ENCODE measurements at places on chromosomes 7 and 10.

- no peak for DNase-seq
These were observed 24.3 kb downstream of the LHFPL3 start for GRCh38 chr7:104352736-104353135.

GRCh38 chr7:94050046-94050445 lies 45.9 kb upstream of the BET1 start:
- no peak for DNase-seq

DNA sequence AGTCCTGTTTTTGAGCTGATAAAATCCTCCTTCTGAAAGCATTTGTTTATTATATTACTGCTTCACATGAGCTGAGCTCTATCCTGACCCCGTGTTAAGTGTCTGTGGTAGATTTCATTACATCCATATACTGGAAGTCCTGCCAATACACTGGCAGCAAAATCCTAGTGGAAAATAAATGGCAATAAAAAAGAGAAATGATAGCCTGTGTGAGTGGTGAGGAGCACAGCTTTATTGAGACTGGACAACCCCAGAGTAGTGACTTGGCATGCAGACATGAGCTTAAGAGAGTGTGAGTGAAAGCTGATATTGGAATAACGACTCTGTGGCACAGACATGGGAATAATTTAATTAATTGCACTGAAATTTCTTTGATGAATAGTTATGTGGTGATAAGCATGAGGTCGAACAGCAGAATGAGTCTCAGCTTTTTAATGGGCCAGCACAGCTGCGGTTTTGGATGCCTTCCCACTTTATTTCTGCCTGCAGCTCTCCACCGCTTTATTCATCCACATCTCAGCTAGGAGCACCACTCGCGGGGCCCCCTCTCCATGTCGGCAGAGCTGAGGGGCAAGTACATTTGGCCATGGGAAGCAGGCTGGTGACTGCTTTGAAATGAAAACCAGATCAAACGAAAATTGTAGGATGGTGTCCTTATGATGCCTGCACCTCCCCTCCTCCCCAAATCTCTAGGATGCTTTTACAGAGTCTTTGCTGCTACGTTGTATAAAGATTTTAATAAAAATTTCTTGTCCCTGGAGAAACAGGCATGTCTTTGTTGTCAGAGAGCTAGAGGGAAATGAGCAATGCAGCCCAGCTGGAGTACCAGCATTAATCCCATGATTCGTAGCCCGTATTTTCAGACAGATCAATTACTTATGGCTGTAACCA lies 494.3 kb downstream of the AUTS2 start:
- peak; percentile 43 for DNase-seq

DNA sequence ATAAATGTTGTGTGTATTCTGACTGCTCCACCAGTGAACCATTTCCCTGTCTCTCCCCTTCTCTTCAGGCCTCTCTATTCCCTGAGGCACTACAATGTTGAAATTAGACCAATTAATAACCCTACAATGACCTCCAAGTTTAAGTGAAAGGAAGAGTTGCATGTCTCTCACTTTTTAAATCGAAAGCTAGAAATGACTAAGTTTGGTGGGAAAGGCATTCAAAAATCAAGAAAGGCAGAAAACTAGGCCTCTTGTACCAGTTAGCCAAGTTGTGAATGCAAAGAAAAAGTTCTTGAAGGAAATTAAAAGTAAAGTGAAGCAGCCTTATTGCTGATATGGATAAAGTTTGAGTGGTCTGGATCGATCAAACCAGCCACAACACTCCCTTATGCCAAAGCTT lies 198.3 kb upstream of the YAE1 start:
- no peak for DNase-seq

DNA sequence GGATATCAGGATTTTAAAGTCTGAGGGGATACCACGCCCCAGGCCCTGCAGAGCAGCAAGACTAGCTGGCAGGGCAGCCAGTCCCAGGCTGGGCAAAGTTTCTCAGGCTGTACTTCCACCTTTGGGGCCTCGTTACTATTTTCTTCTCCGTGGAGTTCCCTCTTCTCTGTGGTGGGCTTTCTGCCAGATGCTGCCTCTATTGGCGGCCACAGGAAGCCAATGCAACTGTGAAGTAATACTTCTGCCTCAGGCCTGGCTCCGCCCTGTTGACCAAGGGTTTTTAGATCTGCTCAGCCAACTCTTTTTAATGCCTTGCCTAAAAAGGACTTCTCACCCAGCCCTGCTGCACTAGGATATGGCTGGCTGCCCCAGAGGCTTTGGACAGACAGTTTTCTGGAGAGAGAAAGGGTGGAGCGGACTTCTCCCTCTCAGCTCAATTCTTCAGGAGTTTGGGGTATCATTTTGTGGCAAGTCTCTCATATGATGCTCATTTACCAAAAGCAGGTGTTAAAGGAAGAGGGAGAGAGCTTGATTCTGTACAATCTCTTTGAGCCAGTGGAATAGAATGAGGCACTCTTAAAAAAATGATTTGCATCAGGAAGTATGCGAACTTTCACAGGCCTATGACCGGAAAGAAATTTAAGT lies 67.4 kb downstream of the HHEX start:
- DNase-seq = no peak

DNA sequence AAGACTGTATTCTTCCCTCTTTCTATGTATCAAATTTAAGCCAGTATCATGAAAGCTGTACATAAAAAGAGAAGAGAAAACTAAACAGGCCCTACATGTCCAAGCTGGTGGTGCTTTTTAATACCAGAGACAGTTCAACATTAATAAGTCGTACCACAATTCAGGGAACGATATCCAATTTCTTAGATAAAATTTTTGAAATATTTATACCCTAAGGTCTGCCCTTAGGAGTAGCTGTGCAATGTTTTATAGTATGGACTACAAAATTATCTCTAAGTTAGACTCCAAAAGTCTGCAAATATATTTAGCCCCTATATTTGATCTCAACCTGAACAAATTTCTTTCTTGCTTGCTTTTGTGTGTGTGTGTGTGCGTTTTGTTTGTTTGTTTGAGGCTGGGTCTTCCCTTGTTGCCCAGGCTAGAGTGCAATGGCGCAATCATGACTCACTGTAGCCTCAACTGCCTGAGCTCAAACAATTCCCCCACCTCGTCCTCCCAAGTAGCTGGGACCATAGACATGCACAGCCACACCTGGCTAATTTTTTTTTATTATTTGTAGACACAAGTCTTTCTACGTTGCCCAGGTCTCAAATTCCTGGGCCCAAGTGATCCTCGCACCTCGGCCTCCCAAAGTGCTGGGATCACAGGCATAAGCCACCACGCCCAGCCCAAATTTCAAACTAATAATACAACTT lies 13.2 kb downstream of the ARHGAP19 start:
- DNase-seq = no peak

GRCh38 chr7:20218279-20218678 lies 1.1 kb upstream of the MACC1 start:
- no peak for DNase-seq

DNA sequence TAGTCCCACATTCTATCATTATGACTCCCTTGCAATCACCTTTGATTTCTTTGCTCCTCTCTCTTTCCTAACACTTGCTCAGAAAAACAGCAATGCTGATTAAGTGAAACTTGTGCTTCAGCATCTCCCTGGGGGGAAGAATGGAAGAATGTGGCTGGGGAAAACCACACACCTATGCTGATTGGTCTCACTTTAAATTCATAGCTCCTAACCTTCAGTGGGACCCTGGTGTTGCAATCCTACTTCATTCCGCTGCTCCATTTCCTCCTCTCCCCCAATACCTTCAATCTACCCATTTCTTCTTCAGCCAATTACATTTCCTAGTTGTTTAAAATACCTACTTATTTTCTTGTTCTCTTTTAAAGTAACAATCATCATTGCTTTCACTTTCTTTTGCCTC lies 1166.7 kb upstream of the C7orf33 start:
- DNase-seq = no peak

DNA sequence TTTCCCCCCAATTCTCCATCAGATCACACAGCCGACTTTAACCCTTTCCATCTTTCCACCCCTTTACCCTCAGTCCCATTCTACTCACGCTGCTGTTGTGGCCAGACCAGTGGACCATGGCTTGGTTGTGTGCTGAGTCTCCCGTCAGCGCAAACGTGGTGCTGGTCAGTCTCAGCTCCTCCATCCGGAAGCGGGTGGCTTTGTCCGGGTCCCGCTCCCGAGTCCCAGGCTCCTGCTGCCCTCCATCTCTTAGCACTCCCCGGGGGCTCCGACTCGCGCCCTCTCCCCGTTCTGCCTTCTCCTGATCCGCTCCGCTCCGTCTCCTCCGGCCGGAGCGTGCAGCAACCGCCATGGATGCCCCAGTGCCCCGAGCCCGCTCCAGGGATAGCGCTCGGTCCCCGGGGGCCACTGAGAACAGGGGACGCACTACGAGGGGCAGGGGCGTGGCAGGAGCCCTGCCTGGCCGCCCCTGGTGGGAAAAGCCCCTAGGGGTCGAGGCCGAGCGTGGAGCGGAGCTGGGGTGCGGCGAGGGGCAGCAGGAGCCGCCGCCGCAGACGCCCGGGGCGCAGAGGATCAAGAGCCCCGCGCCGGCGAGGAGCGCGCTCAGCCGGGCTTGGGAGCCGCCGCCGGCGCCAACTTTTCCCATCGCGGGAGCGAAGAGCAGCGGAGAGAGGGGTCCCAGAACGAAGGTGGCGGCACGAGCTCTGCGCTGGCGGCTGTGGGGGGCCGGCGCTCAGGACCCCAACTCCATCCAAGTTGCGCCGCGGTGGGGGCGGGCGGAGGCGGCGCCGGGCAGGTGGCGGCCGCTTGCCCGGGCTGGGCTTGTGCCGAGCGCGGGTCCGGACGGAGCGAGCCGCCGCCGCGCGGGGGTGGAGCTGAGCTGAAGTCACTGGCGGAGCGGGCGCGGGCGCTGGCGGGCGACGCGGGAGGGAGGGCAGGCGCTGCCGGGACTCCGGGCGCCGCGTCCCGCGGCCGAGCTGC lies at the start of gene SORCS1:
SORCS1 (minus strand) TSS at position 826 of the 981 bp plus-strand sequence.
- DNase-seq = no peak

DNA sequence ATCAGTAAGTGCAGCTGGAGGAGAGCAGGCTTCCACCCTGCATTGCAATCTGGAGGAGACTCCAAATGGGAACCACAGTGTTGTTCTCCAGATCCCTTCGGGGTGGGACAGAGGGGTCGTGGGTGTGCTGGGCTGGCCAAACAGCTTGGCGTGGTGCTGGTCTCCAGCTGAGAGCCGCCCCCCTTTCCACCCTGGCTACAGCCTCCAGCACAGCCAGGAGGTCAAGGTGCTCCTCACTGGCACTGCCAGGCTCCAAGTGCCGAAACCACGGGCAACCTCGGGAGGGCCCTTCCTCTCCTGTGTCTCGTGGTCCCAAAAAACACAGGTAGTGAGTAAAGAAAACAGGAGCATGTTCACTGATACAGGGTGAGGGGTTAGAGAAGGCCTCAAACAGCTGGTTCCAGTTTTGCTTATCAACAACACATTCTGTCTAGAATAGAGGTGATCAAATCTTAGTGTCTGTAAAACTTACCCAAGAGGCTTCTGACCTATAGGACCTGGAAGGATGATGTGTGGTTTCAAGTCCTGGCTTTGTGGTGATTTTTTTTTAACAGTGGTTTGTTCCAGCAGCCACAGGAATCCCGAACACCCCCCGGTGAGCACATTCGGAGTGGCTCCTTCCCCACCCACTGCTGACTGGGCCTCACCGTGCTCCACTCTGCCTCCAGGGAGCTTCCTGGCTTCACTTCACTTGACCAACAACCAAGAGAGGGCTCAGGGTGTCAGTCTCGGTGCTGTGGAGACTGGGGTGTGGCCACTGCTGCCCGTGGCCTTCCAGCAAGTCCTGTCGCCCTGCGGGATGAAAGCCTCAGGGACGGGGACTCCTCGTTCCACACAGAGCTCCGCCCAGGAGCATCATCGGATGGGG lies 31.2 kb upstream of the EN2 start:
- no peak for DNase-seq

DNA sequence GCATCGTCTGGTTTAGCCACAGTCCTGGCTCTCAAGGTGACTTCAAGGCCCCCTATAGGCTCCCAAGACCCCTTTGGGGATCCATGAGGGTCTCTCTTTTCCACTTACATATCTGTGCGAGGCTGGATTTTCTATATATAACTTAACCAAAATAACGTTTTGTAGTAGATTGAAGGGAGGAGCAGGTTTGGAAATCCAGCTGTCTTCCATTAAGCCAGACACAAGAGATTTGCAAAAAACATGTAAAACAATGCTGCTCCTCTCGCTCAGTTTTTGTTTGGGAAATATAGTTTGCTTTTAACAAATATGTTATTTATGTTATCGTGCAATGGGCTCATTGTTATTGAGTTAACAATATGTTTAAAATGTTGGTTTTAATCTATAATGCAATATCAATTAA lies 811.2 kb downstream of the TYW1 start:
- DNase-seq = no peak

- DNase-seq = no peak
These were observed 73.4 kb downstream of the AGMO start for GRCh38 chr7:15488401-15488800.

GRCh38 chr7:115476671-115477181 lies 553.8 kb downstream of the TFEC start:
- DNase-seq = peak; percentile 20

- no peak for DNase-seq
These were observed 52.2 kb downstream of the MAGI2 start for GRCh38 chr7:79401254-79401653.

DNA sequence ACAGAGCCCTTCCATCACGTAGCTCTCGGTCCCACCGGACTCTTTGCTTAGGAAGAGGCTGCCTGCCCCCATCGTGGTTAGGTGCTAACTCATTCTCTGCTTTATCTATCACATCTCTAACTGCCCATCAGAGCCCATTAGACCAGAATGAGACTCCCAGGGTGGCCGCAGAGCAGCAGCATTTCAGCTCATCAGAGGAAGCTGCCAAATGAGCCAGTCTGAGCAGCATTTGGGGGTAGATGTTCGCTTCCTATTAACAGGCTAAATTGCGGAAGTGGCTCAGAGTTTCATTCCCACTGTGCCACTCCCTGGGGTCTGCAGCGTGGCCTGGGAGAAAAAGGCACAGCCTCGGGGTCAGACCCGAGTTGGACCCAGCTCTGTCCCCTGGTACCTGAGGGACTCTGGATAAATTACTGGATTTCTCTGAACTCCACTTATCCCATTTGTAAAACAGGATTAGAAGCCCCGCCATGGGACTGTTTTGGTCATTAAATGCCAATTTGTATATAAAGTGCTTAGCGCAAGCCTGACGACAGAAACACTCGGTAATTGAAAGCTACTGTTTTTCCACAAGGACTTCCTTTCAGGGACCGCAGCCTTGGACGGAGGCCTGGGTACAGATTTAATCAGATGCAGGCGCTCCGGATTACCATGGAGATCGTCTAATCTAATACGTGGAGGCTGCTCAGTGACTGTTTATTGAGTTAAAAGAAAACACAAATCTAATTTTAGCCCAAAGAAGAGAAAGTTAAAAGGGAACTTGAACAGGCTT lies 73.8 kb upstream of the PRLHR start:
- peak; percentile 4 for DNase-seq

- peak; percentile 35 for DNase-seq
These were observed 103.5 kb downstream of the MICALL2 start for GRCh38 chr7:1355568-1356340.

DNA sequence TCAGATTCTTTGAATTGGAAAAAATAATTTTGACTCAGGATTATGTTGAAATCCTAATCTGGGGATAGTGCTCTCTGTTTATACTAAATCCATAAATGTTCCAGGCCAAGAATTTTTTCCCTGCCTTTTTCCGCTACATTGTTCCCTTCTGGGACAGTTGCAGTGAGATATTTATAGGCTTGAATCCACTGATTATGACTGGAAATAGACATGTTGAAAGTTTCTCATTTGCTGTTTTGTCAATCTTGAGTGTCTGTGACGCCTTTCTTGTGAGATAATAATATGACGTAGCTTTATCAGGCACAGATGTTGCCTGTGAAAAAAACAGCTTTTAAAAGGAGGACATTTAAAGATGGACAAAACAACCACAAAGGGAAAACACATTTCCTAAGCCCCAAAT lies 155.9 kb downstream of the ARID5B start:
- no peak for DNase-seq
